ENCODE measurements at places on chromosomes 5 and 9. TPM values are rescaled to one million over a fixed set of nuclear protein-coding genes. Genes with fewer than 3 reads are reported as not detected.

LECT2 gene
- not detected for total RNA-seq

HAVCR2 gene
- not detected for total RNA-seq

FCN2 gene
- not detected for total RNA-seq

TXNDC8 gene
- total RNA-seq: not detected

BTNL8 gene
- total RNA-seq: 1.2 TPM

F2RL2 gene
- total RNA-seq: 12.0 TPM

SPINK13 gene
- not detected for total RNA-seq

SPINK4 gene
- not detected for total RNA-seq

KLF9 gene
- 68.5 TPM for total RNA-seq

SLC23A1 gene
- total RNA-seq: not detected

CATSPER3 gene
- total RNA-seq: not detected

IFNA1 gene
- not detected for total RNA-seq

TOMM5 gene
- 141 TPM for total RNA-seq

SH2D3C gene
- total RNA-seq: 0.23 TPM

KLHL9 gene
- total RNA-seq: 19.7 TPM

NEUROG1 gene
- not detected for total RNA-seq

SH3GL2 gene
- total RNA-seq: not detected

NRG2 gene
- total RNA-seq: 0.12 TPM

KCNV2 gene
- total RNA-seq: not detected

IFNK gene
- not detected for total RNA-seq

TLX3 gene
- not detected for total RNA-seq

SPINK5 gene
- total RNA-seq: not detected

DOK3 gene
- total RNA-seq: 0.34 TPM

PFN3 gene
- total RNA-seq: not detected

TSSK1B gene
- total RNA-seq: not detected

GABRA1 gene
- not detected for total RNA-seq

SPATA31A3 gene
- not detected for total RNA-seq

PCSK1 gene
- 1.4 TPM for total RNA-seq
